ENCODE measurements at places on chromosomes 3 and 15.

- no peak for DNase-seq
Observed at GRCh38 chr15:58568157-58568571, 136.4 kb downstream of the LIPC start.

GRCh38 chr15:62071711-62072308, 5.0 kb downstream of the C2CD4A start:
- no peak for DNase-seq

GRCh38 chr3:15333099-15333955, 941 bp upstream of the SH3BP5 start:
- DNase-seq: no peak

DNA sequence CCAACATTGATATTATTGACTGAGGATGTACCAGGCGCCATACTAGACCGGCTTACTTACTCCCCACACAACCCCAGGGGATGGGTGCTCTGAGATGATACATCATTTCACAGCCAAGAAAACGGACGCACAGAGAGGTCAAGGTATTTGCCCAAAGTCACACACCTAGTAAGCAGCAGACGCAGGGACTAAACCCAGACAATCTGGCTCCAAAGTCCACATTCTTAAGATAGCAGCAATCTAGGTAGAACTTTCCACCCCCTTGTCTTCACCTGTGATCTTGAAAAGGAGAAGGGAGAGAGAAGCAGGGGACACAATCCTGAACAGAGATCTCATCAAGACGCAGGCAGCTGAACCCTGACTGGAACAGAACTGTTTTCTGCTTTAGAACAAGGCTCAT, 200.6 kb downstream of the XXYLT1 start:
- no peak for DNase-seq

GRCh38 chr3:38829404-38829803, 13.4 kb upstream of the SCN10A start:
- DNase-seq: no peak

DNA sequence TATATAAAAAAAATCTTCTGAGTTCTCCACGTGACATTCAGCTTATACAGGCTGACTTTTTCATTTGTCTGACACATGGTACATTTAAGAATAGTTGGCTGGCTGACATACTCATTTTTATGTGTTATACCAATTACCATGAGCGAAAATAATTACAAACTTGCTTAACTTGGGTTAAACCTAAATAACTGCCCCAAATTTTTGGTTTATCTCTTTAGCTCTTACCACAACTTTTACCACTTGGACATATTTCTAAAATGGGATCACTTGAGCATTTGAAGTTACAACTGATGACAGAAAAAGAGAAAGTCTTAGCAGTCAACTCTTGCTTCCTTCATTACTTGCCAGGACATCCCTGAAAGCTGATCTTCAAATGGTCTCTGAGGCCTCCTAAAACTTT, 618.1 kb downstream of the RBMS3 start:
- no peak for DNase-seq

GRCh38 chr3:33883538-33883950, 85.1 kb downstream of the PDCD6IP start:
- no peak for DNase-seq

DNA sequence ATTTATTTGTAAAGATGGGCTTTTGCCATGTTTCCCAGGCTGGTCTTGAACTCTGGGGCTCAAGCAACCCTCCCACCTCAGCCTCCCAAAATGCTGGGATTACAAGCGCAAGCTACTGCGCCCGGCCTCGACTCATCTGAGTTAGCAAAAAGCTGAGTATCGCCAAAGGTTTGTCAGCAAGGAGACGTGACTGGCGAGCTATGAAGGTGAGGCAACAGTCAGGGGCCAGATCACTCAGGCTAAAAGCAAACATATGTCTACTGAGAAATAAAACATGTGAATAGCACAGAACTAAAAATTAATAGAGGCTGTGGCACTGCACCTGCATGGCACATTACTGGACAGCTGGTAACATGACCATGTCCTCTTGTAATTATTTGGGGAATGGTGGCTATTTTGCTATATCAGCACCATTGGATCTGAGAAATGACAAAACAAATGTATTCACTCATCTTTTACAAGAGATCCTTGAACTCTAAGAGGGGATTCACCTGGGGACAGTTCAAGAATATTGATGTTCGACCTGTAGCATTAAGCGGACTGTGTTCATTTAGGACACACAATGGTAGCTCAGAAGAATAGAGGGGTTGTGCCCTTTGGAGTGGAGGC, 10.0 kb upstream of the SLC25A26 start:
- no peak for DNase-seq

GRCh38 chr15:41919201-41919820, 25.5 kb upstream of the SPTBN5 start:
- no peak for DNase-seq
